A549 treated with ZK216348 at 1 μM for 4 hours (cell line): ENCODE measurements at places on chromosomes 12 and 14. TPM values are rescaled to one million over a fixed set of nuclear protein-coding genes. Genes with fewer than 3 reads are reported as not detected.

SOAT2 gene
- total RNA-seq = 0.14 to 0.75 TPM (median 0.23 TPM) in 5 replicates

RD3L gene
- not detected in 5 replicates for total RNA-seq

RDH11 gene
- total RNA-seq = 56.0 to 64.2 TPM (median 61.5 TPM) in 5 replicates

FAM186B gene
- 0.11 to 0.23 TPM (median 0.14 TPM) in 3 of 5 replicates, not detected in the others for total RNA-seq

C14orf132 gene
- 2.9 to 6.1 TPM (median 5.3 TPM) in 5 replicates for total RNA-seq

MOK gene
- 21.7 to 27.1 TPM (median 23.5 TPM) in 5 replicates for total RNA-seq

GLI1 gene
- total RNA-seq = 3.9 to 8.8 TPM (median 7.3 TPM) in 5 replicates

KRT79 gene
- 0.09 TPM in 1 of 5 replicates, not detected in the others for total RNA-seq

KCNMB4 gene
- total RNA-seq = 0.12 to 0.22 TPM (median 0.18 TPM) in 5 replicates

SALL2 gene
- 0.61 to 1.1 TPM (median 0.87 TPM) in 5 replicates for total RNA-seq

HSPB8 gene
- total RNA-seq = 13.4 to 18.4 TPM (median 14.9 TPM) in 5 replicates

DLGAP5 gene
- total RNA-seq = 25.5 to 43.4 TPM (median 33.1 TPM) in 5 replicates

IFNG-AS1 gene
- not detected in 5 replicates for total RNA-seq
